Brain pericyte (primary cell): ENCODE measurements at places on chromosomes 6 and 20.

DNA sequence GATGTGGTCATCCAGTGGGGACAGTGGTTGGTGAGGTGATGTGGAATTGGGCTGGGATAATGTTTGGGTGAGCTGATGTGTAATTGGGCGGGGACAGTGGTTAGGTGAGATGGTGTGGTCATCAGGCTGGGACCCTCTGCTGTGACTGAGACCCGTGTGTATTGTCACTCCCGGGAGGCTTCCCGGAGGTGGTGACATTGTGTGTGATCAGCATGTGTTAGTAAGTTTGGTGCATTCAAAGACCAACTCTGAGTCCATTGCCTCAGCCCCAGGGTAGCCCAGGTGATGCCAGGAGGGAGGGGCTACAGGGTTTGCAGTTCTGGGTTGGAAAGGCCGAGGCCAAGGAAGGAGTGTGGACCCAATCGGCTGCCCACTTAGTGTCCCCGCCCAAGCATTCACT is 375.5 kb downstream of the TAF4 start:
- no peak for DNase-seq

GRCh38 chr6:161792851-161793493 is 519.1 kb upstream of the AGPAT4 start:
- no peak for DNase-seq

DNA sequence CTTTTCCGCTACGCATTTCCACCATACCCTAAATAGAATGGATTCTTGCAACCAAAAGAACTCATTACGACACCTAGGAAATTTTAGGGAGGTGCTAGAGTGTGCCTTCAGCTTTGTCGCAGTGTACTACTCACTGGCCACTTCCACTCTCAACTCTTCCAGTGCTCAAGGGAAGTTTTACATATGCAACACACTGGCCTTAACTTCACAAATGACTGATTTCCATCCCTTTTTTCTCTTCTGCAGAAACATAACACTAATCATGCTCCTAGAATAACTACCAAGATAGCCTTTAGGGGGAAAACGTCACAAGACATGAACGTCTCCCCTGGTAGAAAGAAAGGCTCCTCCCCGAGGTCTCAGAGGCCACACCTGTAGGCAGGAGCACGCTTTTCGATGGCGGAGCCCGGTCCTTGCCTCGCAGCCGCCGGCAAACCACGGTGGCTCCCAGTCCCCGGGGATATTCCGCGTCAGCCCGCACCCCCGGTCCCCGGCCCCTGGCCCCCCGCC is 584 bp downstream of the LYRM4 start:
- DNase-seq = no peak

DNA sequence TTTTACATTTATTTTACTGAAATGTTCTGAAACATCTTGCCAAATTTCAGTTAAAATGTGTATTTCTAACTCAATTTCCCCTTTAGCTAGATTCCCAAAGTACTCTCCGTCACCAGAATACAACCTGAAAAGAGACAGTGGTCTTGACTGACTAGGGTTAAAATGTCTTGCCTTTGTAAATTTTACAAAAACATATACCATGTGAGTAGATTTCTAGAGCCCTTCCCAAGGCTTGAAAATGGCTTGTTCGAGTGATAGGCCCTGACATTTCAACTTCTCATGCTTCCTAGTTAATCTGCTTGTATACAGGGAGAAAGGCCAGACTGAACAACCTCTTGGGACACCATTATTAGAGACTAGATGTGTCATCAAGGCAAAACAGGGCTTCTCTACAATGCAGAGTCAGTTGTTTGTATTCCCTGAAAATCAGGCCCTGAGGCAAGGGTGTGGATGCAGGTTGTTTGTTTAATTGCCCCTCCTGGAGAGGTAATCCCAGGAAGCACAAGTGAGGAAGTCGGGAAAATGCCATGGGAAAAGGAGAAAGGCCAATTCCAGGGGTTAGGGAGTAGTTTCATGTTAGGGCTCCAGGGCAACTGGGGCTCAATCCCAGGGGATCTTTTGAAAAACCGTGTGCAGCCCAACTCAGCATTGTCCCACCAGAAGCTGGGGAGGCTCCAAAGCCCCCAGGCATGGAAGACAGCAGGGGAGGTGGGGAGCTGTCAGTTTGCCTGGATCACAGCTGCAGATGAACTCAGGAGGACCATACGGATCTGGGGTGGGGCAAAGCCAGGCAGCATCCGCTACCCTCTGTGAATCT is 11.6 kb upstream of the TFB1M start:
- DNase-seq = no peak

- DNase-seq = no peak
These were observed 71.4 kb downstream of the KLHL32 start for GRCh38 chr6:96995903-96996302.

GRCh38 chr6:37142050-37142614 is 27.8 kb upstream of the PIM1 start:
- DNase-seq = no peak

GRCh38 chr20:62739581-62740285 is 31.1 kb downstream of the NTSR1 start:
- DNase-seq = no peak

DNA sequence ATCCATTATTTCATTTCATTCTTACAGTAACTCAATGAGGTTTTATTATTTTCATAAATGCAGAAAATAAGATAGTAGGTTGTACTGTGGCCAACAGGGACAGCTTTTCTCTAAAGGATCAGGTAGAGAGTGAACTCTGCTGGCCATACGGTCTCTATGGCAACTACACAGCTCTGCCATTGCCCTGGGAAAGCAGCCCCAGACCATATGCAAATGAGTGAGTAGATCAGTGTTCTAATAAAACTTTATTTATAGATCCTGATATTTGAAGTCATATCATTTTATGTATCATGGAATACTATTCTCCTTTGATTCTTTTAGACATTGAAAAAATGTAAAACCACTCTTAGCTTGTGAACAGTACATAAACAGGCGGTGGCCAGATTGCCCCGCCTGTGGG is 192.5 kb upstream of the RREB1 start:
- no peak for DNase-seq

- no peak for DNase-seq
These were observed 85.0 kb upstream of the PMEPA1 start for GRCh38 chr20:57794600-57795341.

DNA sequence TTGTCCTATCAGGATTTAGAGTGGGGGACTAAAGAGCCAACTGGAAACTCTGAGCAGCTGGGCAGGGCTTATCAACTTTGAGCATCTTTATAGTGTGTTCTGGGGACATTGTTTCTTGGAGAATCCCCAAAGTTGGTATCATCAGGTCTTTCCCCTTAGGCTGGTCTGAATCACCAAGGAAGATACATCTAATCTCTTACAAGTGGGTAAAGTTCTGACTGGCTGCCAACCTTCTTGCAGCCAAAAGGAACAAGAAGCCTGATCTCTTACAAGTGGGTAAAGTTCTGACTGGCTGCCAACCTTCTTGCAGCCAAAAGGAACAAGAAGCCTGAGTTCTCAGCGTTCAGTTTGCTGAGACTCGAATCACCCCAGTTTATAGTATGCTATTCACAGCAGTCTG is 1.6 kb upstream of the MED23 start:
- no peak for DNase-seq

- no peak for DNase-seq
These were observed 18.8 kb downstream of the EFCAB8 start for GRCh38 chr20:32877507-32877906.

DNA sequence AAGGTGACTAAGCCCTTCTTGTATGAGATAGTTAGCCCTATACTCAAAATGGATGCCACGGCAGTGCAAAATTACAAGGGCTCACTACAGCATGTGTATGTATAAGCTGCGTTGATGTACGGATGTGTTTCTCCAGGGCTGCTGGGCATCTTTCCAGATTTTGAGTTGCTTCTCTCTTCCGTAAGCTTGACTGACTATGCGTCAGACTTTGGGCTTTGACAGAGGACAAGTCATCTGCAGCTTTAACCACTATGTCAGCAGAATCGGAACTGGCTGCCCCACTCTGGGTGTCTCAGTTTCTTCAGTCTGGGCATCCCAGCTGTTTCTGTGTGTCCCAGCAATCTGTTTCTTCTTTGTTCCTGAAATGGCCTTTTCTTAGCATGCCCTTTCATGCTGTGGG is 241.6 kb downstream of the BTBD3 start:
- DNase-seq = no peak

DNA sequence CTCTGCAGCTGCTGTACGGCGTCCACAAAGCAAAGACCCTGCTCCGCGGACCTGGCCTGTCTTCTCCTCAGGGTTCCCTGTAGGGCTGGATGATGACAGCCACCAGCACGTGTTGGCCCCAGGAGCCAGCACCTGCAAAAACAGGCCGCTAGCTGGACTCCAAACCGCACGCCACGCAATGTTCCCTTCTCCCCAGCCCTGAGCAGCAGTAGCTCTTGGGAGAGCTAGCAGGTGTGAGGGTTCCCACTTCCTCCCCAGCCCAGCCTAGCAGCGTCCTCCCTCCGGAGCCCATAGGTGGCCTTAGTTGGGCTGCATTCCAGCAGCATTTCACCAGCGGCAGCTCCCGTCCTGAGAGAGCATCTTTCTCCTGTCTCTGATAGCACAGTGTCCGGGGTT is 42.3 kb downstream of the DACT2 start:
- DNase-seq = no peak

- DNase-seq = no peak
These were observed 244.3 kb upstream of the ASCC3 start for GRCh38 chr6:101125380-101125971.

- DNase-seq = no peak
These were observed 533.7 kb downstream of the DOK5 start for GRCh38 chr20:55009066-55009465.

- DNase-seq = no peak
These were observed 101.2 kb upstream of the SIRPG start for GRCh38 chr20:1758765-1759164.

DNA sequence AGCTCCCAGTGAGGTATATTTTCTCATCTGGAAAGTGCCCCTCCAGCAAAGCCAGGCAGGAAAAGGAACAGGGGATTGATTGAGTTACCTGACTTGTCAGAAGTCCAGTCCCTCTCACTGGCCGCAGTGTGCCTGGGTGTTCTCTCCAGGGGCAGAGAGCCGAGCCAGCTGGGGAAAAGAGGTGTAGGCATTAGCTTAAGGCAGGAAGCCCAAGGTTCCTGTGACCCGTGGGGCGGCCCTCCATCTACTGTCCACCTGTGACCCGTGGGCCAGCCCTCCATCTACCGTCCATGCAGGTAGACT is 2.7 kb downstream of the PSMG4 start:
- DNase-seq = no peak

- DNase-seq = no peak
These were observed 4.8 kb downstream of the GSTA3 start for GRCh38 chr6:52904562-52905279.

GRCh38 chr6:15519681-15520080 is 143.1 kb downstream of the DTNBP1 start:
- no peak for DNase-seq

DNA sequence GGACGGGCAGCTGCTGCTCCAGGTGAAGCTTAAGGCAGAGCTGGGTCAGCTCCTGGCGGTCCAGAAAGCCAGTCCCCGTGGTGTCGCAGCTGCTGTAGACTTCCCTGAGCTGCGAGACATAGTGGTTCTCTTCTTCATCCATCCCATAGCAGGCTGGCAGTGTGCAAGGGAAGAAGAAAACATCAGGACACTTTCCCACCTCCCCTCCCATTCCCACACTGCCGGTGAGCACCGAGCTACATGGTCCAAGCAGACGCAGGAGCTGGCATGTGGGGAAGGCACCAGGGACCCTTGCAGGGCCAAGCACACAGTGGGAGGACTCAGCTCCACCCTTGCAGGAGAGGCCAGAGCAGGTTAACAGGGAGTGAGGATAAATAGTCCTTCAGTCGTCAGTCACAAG is 58.9 kb downstream of the NINL start:
- DNase-seq = no peak

DNA sequence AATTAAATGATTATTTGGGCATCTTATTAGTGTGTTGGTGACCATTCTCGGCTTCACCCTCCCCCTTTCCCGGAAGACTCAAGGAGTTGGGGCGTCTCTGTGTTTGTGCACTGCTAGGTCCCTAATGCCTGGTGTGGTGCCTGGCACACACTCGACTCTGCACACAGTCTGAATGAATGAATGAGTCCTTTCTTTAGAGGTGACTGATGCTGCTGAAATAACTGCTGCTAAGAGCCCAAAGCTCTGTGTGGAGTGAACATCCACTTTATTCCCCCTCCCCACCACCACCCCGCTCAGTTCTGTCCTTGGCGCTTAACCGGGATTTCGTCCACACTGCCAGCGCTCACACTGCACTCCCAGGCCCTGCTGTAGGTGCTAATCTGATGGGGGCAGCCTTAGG is 1.2 kb upstream of the PHACTR3 start:
- DNase-seq = no peak

DNA sequence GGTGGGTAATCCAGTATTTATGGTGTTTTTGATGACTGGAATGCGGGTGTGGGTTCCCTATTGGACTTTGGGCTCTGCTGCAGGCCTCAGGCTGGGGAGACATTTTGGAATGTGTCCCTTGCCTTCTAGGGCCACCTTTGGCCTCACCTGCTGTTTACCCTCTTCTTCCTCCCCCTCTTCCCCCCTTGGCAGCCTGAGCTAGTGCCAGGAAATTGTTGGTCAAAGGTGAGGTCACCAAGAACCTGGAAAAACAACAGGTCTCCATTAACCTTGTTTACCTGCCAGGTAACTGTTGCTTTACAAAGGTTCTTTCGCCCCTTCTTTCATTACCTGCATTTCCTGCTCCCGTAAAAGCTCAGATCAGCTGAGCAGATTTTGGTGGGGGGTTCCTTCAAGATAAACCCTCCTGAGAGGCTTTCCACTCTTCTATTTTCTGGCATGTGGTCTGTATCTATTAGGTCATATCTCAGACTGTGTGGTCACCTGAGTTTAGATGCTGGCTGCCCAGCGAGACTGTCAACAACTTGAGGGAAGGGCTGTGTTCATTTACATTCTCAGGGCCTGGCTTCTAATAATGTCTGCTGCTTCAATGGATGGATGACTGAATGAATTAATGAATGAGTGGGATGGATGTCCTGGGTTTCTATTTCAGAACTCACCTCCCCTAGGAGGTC is 34.7 kb downstream of the VEGFA start:
- no peak for DNase-seq

GRCh38 chr6:163099621-163100171 is 314.8 kb upstream of the QKI start:
- DNase-seq = no peak

- no peak for DNase-seq
These were observed 21.3 kb downstream of the TTPAL start for GRCh38 chr20:44496976-44497375.

- DNase-seq = no peak
These were observed 5.2 kb downstream of the HIVEP1 start for GRCh38 chr6:12017263-12017662.
